Left ventricle myocardium inferior (tissue), 1 donor: ENCODE measurements at places on chromosomes 4 and X.

- peak; percentile 53 for DNase-seq
These were observed 952 bp downstream of the ARSD start for GRCh38 chrX:2928191-2928582.

DNA sequence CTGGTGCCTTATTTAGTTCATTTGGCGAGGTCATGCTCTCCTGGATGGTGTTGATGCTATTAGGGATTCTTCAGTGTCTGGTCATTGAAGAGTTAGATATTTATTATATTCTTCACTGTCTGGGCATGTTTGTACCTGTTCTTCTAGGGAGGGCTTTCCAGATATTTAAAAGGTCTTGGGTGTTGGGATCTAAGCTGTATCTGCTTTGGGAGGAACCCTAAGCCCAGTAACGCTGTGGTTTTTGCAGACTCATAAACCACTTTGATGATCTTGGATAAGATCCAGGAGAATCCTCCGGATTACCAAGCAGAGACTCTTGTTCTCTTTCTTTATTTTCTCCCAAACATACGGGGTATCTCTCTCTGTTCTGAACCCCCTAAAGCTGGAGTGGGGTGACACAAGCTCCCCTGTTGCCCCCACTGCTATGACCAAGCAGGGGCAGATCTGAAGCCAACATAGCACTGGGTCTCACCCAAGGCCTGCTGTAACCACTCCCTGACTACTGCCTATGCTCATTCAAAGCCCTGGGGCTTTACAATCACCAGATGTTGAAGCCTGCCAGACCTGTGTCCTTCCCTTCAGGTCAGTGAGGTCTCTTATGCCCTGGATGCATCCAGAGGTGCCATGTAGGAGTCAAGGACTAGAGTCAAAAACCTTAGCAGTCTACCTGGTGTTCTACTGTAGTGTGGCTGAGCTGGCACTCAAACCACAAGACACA is 187.6 kb downstream of the GUCY2F start:
- no peak for DNase-seq

GRCh38 chr4:173211838-173212237 is 43.2 kb downstream of the GALNT7 start:
- DNase-seq, result no peak

GRCh38 chr4:89110986-89111832 is at the start of gene TIGD2:
TIGD2 (plus strand) TSS chr4:89111533; CDS start chr4:89112975, 1,442 bp downstream.
- DNase-seq, result peak; percentile 90

DNA sequence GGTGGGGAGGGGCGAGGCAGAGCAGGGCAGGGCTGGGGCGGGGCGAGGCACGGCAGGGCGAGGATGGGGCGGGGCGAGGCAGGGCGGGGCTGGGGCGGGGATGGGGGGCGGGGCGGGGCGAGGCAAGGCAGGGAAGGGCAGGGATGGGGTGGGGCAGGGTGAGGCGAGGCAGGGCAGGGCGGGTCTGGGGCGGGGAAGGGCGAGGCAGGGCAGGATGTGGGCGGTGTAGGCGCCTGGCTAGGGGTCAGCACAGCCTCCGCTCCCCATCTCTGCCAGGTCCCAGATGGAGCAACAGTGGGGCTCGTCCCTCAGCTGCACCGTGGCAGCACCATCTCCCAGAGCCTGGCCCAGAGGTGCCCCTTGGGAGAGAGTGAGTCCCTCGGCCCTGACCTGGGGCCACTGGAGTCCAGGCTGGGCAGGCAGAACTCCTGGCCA is 4.2 kb upstream of the SRPK3 start:
- peak; percentile 4 for DNase-seq

- no peak for DNase-seq
These were observed 14.9 kb upstream of the ZCCHC4 start for GRCh38 chr4:25297528-25298242.
